ENCODE measurements at places on chromosomes 5 and 9.

DNA sequence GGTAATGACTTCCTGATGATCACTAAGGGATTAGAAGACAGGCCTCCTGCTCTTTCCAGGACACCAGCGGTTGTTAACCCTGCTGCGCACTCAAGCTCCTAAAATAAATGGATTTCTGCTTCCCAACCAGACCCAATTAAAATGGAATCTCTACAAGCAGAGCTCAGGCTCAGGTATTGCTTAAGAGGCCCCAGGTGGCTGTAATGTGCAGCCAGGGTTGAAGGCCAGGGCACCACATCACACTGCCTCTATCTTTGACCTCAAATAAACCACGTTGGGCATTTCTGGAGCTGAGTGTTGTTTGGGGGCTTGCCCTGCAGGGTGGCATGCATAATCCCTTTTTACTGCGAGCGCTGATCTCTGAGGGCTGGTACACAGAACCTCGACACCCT, 108.0 kb downstream of the FBXO38 start:
- DNase-seq, result no peak

DNA sequence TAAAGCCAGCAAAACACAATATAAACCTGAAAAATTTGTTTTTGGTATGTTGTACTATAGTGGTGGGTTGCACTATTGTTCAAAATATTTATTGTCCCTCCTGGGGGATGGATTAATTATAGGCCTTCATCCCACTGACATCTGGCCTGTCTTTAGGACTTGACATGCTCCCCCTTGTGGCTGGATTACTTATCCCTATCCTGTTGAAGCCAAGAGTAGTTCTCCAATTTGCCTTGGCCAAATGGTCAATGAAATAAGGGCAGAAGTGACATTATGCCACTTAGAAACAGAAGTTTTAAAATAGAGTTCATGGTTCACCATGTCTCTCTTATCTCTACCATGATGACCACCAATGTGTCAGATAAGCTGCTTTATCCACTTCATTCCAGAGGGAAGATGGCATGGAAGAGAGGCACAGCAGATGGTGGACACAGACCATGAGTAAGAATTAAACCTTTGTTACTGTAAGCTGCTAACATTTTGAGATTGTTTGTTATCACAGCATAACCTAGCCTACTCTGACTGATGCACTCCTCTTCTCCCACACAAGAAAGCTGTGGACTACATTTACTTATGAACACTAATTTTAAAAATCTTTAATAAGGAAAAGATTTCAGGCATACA, 29.2 kb upstream of the ARHGEF28 start:
- no peak for DNase-seq

DNA sequence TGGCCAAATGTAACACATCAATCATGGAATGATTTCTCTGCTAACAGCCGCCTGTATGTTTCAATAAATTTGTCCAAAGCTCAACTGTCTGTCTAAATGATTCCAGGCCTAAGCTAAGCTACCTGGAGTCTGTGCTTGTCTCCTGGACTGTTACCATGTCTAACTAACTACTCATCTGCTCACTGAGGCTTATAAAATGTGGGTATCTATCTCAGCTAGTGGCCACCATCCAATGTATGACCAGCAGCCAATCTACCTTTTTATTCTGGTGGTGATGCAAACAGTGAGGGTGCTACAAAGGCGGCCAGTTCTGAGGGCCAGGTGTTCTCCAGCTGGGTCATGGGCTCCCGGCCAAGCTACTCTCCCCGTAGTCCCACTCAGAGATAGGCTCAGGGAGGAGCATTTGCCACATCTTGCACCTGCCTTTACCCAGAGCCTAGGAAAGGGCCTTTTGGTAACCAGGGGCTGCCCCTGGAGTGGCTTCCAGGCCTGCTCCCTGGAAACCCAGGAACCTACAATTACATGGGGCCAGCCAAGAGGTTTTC, 59.1 kb downstream of the PFDN1 start:
- DNase-seq, result no peak

GRCh38 chr9:137000177-137000930, 4.0 kb upstream of the CLIC3 start:
- DNase-seq, result no peak

- no peak for DNase-seq
Measured at GRCh38 chr5:148734518-148734917, 80.2 kb upstream of the HTR4 start.

DNA sequence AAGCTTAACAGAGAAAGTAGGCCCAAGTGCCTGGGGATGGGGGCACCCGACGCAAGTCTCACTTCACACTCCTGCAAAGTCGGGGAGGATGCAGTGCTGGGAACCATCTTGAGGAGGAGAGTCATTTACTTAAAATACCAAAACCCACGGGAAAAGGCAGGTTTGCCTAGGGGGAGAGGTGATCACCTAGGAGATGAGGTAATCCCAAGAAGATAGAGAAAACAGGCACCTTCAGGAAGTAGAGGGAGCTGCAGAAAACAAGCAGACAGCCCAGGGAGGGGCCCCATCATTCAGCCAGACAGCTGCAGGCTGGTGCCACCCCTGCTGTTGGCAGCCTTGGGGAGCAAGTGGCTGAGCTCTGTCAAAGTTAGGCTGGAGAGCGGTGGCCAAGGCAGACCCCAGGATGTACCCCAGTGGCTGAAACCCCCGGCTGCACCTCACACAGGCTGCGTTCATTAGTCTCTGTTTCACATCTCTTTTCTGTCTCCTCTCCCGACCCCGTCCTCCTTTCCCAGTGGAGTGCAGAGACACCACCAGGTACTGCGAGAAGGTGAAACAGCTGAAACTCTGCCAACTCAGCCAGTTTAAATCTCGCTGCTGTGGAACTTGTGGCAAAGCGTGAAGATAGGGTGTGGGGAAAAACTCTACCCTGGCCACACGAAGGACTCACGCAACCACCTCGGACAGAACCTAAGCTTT, 124.9 kb downstream of the SAXO1 start:
- no peak for DNase-seq

DNA sequence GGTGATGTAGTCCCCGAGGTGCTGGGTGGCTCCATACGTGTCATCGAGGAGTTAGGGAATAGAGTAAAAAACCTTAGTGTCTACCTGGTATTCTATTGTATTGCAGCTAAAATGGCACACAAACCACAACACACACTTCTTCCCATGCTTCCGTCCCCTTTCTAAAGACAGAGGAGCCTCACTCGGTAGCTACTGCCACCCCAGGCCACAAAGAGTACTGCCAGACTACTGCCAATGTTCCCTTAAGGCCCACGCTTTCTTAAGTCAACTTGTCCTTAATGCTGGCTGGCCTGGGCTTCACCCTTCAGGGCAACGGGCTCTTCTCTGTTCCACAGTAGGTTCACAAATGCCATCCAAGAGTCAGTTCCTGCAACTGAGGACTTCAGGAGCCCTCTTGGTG, 673.0 kb downstream of the ELAVL2 start:
- DNase-seq, result no peak

DNA sequence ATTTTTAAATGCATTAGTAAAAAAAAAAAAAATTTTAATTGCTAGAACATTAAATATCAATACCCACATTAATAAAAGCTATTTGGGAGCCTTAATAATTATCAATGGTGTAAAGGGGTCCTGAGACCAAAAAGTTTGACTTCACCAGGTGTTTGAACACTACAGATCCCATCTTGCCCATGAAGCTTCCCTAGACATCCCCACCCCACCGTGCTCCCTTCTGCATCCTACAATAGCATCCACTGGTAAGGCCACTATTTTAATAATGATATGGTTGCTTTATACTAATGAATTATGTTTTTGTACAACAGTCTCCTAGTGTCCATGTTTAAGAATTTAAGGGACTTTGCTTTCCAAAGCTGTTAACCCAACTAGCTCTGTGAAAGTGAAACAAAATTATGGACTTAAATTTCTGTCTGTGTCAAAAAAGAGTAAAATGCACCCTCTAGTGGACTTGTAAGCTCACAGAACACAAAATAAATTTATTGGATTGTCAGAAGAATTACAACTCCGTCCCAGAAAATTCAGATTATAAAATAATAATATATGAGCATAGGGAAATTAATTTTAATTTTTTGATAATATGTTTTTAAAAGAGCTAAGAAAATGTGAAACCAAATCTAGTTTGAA, 76.0 kb downstream of the ARL15 start:
- no peak for DNase-seq

- DNase-seq, result no peak
Measured at GRCh38 chr5:180126716-180127681, 55.4 kb upstream of the RNF130 start.

DNA sequence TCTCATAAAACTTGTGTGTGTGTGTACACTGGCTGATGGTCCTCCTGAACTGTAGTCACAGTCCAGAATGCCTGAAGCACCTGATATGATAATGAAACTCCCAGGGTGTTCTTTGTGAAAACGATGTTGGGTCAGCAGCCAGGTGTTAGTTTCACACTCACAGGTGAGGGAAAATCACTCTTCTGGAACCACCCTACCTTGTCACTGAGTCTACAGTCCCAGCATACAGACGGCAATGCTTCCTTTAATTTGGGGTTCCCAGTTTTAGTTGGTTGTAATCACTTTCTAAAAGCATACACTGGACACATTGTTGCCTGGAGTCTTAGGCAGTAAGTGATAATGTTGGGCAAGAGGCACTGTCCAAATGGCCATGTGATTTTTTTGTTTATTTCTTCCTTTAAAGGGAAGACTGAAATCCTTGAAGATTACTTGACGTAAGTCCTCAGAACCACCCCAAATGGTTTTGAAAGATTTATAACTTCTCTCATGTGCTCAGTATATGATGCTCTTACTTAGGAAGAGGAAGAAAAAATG, 18.2 kb upstream of the MGAT1 start:
- no peak for DNase-seq

DNA sequence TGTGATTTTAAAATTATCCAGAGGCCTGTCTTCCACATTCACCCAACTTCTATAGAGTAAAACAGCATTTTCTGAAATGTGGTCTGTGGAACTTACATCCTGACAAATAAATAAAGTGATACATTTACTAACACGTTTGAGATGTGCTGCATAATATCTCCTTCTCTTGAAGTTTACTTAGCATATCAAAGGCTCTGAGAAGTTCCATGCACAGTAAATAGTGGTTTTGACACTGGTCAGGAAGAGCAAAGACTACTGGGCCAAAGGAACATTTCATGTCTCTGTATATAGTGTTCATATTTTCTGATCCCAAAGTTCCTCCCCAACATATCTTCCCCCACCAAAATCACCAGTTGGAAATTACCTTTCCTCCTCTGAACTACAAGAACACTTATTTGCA, 30.5 kb upstream of the TARS1 start:
- DNase-seq, result no peak

DNA sequence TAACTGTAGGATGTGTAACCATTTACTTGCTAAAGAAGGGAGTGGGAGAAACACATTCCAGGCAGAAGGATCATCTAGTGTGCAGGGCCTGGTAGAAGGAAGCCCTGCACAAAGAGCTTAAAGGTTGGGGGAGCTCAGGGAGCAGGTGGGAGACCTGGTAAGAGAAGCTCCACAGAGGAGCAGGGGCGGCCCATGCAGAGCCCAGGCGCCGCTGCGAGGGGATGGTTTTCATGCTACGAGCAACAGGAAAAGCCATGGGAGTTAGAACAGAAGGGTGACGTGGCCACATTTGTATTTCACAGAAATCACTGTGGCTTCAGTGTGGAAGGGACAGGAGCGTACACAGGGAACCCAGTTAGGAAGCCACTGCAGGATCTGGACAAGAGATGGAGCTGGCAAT, 73.1 kb downstream of the PDE6A start:
- DNase-seq, result no peak

Measured in stimulated activated CD8-positive, alpha-beta memory T cell treated with anti-CD3 and anti-CD28 coated beads, Interleukin-7, amount 100 ng/mL, for 4 hours (primary cell).